ENCODE measurements at places on chromosomes 16 and 17.

GRCh38 chr17:50495918-50496317 is 12.3 kb upstream of the MYCBPAP start:
- DNase-seq = no peak

GRCh38 chr16:22937169-22937568 is 123.2 kb downstream of the HS3ST2 start:
- no peak for DNase-seq

GRCh38 chr17:15896277-15896676 is 48.7 kb upstream of the ADORA2B start:
- no peak for DNase-seq

GRCh38 chr17:78114831-78115723 is 13.5 kb downstream of the TMC6 start:
- no peak for DNase-seq

GRCh38 chr16:53198933-53199332 is 144.1 kb downstream of the CHD9 start:
- DNase-seq = no peak

GRCh38 chr17:52207796-52208195 is 49.3 kb upstream of the CA10 start:
- no peak for DNase-seq

- DNase-seq = no peak
Observed at GRCh38 chr17:49587366-49588073, 11.8 kb downstream of the NXPH3 start.
